Psoas muscle (tissue), 8 donors: ENCODE measurements at places on chromosomes 2 and 18.

- no peak for DNase-seq
Measured at GRCh38 chr2:204021290-204022081, 84.9 kb downstream of the ICOS start.

- DNase-seq: no peak
Measured at GRCh38 chr2:174794851-174795374, 30.6 kb upstream of the CHRNA1 start.

DNA sequence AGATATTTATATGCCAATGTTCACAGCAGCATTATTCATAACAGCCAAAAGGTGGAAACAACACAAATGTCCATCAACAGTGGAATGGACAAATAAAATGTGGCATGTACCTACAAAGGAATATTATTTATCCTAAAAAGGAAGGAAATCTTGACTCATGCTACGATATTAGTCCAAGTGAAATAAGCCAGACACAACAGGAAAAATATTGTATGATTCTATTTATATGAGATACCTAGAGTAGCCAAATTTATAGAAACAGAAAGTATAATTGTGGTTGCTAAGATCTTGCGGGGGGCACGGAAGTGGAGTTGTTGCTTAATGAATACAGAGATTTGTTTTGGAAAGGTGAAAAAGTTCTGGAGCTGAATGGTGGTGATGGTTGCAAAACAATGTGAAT is 33.0 kb upstream of the CCDC150 start:
- DNase-seq: no peak

DNA sequence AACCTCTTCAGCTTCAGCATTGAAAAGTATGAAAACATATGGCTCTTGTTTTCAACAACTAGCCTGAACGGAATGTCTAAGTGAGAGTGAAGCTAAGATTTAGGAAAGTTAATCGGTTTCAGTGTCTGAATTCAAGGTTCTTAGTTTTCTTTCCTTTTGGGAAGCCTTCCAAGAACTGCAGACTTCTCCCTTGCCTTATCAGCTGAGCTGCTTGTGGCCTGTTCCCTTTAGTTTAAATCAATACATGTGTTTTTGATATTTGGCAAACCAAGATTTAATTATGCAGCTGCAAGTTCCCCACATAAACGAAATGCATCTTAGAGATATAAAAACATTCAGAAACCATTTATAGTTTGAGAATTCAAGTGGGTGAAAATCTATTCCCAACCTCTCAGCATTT is 274.3 kb upstream of the NRP2 start:
- DNase-seq: no peak
